ENCODE measurements at places on chromosomes 16 and 17.

- DNase-seq, result no peak
Observed at GRCh38 chr17:54029986-54030385, 207.3 kb downstream of the KIF2B start.

GRCh38 chr17:5003214-5003867, 5.6 kb downstream of the KIF1C start:
- no peak for DNase-seq

DNA sequence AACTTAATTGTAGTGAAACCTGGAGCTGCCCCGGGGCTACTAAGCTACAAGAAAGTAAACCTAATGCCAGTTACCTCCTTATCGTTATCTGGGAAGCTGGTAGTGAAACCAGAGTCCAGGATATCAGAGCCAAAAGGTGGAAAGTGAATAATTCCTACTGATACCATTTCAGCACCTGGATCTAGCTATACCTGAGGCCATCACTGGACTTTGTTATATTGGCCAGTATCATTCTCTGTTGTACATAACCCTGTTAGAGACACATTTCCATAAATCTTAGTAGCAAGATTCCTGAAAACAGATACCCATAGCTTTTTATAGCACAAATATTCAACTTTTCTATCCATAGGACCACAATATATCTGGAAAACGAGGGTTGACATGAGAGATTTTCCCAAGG, 538.0 kb downstream of the GRIN2A start:
- DNase-seq, result no peak

GRCh38 chr16:81696961-81697615, 82.0 kb upstream of the PLCG2 start:
- no peak for DNase-seq

DNA sequence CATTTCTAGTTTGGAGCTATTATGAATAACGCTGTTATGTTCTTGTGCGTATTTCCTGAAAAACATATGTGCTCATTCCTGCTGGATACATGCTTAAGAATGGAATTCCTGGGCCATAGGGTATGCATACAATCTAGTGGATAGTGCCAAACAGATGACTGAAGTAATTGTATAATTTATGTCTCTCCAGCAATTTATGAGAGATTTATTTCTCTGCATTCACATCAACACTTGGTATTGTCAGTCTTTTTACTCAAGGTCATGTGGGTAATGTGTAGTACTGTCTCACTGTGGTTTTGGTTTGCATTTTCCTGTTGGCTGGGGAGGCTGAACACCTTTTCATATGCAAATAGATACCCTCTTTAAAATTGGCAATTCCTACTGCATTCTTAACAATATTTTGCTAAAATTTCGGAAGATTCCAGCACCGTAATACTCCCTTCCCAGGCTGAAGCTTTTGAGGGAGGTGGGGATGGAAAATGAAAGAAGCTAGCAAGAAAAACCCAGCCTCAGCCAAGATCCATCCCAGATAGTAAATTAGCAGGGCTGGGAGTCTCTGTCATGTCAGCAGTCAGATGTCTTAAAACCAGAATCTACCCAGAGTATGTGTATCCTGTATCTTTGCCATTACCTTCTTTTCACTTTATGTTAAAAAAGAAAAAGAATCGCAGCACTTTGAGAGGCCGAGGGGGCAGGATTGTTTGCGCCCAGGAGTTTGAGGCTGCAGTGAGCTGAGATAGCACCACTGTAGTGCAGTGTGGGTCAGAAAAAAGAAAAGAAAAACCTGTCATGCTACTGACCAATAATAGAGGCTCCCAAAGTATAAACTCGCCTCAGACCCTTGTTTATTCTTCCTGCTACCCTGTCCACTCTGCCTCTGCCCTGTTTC, 204.9 kb downstream of the LGALS9B start:
- DNase-seq, result no peak

GRCh38 chr16:68146585-68146984, 61.4 kb downstream of the NFATC3 start:
- DNase-seq, result no peak

GRCh38 chr17:44200478-44201155, 933 bp upstream of the ATXN7L3 start:
- DNase-seq, result no peak

DNA sequence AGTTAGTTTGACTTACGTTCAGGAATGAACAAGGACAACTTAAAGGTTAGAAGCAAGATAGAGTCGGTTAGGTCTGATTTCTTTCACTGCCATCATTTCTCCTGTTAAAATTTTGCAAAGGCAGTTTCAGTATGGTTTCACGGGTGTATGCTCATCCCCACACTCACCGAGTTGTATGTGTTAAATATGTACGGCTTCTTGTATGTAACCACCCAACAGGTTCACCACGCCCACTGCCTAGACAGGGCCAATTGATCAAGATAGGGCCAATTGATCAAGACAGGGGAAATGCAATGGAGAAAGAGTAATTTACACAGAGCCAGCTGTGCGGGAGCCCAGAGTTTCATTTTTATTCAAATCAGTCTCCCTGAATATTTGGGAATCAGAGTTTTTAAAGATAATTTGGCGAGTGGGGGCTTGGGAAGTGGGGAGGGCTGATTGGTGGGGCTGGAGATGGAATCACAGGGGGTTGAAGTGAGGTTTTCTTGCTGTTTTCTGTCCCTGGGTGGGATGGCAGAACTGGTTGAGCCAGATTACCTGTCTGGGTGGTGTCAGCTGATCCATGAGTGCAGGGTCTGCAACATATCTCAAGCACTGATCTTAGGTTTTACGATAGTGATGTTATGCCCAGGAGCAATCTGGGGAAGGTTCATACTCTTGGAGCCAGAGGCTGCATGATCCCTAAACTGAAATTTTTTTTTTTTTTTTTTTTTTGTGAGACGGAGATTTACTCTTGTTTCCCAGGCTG, 62.4 kb upstream of the PLCG2 start:
- DNase-seq, result no peak

- DNase-seq, result no peak
Observed at GRCh38 chr16:5065813-5066212, at the start of gene C16orf89. Gene C16orf89 (minus strand): TSS chr16:5065956. CDS start chr16:5065908, 48 bp downstream.

DNA sequence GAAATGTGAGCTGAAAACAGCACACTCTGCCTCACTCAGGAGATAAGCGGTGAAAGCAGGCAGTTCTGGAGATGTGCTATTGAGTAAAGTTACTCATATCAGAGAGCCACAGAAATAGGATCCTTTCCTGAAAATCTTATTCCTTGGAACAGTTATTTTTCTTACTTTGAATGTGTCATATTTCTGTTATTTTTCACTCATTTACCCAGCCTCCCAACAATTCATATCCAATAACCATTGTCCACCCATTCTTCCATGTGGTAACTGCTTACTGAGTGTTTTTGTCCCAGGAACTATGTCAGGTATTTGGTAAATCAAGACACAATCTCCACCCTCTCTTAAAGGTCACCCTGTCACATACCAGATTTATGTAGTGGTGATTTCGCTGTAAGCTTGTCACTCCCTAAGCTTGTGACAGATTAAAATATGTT, 144.9 kb downstream of the PARN start:
- DNase-seq, result no peak

- DNase-seq, result no peak
Observed at GRCh38 chr16:59950431-59950830, 1216.3 kb upstream of the GOT2 start.
